Stomach (tissue), 19 donors: ENCODE measurements at places on chromosomes 5 and 9. TPM values are rescaled to one million over a fixed set of nuclear protein-coding genes. Genes with fewer than 3 reads are reported as not detected.

Gene RASGEF1C
- polyA plus RNA-seq: 0.25 TPM

Gene SUSD3
- 3.4 TPM for polyA plus RNA-seq

Gene CDH9
- polyA plus RNA-seq: not detected

Gene GABBR2
- polyA plus RNA-seq: 0.08 TPM

DNA sequence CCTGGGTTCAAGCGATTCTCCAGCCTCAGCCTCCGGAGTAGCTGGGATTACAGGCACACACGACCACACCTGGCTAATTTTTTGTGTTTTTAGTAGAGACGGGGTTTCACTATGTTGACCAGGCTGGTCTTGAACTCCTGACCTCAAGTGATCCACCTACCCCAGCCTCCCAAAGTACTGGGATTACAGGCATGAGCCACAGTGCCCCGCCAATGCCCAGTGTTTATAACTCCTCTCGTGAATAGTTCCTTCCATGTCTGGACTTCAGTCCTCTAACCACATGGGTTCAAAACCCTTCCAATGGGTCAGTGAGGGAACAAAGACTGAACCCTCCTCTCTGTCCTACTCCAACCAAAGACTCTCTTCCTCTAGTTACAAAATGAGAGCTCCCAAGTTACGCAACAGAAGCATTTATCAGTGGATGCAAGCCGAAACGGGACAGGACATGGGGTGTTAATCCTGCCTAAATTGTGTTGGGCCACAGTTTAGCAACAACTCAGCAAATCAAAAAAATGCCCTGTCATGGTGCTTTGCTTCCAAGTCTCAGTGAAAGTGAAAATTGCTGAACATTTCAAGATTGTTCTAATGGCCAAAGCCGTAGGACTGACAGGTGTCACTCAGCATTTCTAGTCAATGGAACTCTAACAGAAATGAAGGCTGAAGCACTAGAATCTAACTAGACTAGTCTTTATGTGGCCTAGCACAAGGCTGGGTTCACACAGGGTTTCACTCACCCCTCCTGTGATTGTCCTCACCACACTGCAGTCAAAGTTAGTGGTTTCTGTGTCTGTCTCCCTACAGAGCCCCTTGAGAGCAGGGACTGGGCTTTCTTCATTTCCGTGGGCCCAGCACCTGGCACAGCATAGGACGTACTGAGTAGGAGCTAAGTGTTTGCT lies 3.2 kb upstream of the TMEM245 start:
- no peak overlapping the region for H3K4me3 ChIP-seq
- H3K27ac ChIP-seq: no peak overlapping the region
- no peaks in the 10 kb centered on the region for H3K27me3 ChIP-seq

DNA sequence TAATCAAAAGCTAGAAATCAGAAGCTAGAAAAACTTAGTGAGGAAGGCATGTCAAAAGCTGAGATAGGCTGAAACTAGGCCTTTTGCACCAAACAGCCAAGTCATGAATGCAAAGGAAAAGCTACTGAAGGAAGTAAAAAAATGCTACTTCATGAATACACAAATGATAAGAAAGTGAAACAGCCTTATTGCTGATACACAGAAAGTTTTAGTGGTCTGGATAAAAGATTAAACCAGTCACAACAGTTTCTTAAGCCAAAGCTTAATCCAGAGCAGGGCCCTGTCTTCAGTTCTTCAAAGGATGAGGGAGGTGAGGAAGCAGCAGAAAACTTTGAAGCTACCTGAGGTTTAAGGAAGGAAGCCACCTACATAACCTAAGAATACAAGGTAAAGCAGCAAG lies 102.5 kb upstream of the SH3GL2 start:
- H3K36me3 ChIP-seq: no peaks in the 10 kb centered on the region
- H3K27ac ChIP-seq: no peak overlapping the region
- no peak for DNase-seq
- no peaks in the 10 kb centered on the region for H3K4me1 ChIP-seq

GRCh38 chr5:161546095-161546469 lies 443 bp downstream of the GABRB2 start:
- DNase-seq: no peak
- peaks cover 30% of the 10 kb centered on the region for H3K4me1 ChIP-seq
- H3K36me3 ChIP-seq: no peaks in the 10 kb centered on the region
- peaks cover 64% of the 10 kb centered on the region for H3K27me3 ChIP-seq

- no peak for DNase-seq
- peaks cover 16% of the 10 kb centered on the region for H3K4me1 ChIP-seq
- H3K4me3 ChIP-seq: no peak overlapping the region
- H3K27ac ChIP-seq: peak overlapping the region; percentile 11
These were observed 19.9 kb downstream of the GPX3 start for GRCh38 chr5:151040211-151040747.

- no peak for DNase-seq
- H3K4me3 ChIP-seq: no peak overlapping the region
- H3K36me3 ChIP-seq: no peaks in the 10 kb centered on the region
- H3K27ac ChIP-seq: no peak overlapping the region
These were observed 40.2 kb upstream of the EXOC3 start for GRCh38 chr5:402615-403359.

DNA sequence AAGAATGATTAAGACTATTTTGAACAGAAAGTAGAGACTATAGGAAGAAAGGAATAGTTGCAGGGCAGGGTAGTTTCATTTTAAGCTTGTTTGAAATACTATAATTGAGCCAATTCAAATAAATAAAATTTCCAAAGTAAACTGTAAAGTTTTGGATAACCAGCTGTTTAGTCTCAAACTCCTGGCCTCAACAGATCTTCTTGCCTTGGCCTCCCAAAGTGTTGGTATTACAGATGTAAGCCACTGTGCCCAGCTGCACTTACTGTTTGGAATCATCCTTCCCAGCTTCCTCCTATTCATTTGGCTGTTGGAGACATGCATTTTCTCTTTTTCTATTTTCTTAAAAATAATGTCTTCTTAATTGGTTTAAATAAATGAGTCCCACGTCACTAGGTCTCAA lies 231.0 kb downstream of the NNT start:
- no peak overlapping the region for H3K27ac ChIP-seq
- no peak for DNase-seq
- H3K4me3 ChIP-seq: no peak overlapping the region
- H3K27me3 ChIP-seq: no peaks in the 10 kb centered on the region
- H3K36me3 ChIP-seq: no peaks in the 10 kb centered on the region

- H3K36me3 ChIP-seq: no peaks in the 10 kb centered on the region
- no peak overlapping the region for H3K27ac ChIP-seq
- H3K4me1 ChIP-seq: peaks cover 27% of the 10 kb centered on the region
- no peaks in the 10 kb centered on the region for H3K27me3 ChIP-seq
- H3K4me3 ChIP-seq: no peak overlapping the region
These were observed 21.9 kb upstream of the TOR1B start for GRCh38 chr9:129781131-129781530.

DNA sequence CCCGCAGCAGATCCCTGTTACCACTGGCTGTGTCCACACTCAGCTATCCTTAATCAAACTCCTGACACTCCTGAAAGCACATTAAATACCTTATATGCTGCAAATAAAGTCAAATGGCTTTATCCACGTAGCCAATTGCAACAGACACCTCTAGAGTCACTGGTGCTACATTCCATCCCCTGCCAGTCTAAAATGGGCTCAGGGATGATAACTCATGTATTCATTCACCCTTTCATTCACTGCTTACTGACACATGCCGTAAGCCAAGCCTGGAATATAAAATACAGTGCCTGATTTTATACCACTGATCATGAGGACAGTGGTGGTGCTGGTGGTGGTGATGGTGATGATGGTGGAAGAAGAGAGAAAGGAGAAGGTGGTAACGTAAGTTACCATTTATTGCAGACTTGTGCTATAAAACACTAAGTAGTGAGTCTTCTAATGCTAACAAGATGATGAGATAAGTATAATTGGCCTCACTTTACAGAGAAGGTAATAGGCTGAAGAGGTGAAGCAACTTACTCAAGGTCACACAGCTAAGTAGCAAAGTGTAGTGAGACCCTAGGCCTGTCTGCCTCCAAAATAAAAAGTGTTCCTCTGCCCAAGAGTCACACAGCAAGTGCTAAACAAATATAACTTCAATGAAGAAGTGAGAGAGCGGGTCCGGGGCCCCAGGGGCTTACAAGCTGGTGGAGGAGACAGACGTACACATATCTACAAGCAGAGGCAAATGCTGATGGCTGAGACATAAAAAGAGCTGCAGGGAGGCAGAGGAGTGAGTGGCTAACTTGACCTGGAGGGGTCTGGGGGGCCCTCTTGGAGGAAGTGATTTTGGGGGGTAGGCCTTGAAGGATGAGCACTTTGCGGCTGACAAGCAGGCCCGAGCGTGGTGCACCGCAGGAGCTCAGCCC lies 1.2 kb downstream of the TTLL11 start:
- H3K27ac ChIP-seq: peak overlapping the region; percentile 86
- peak overlapping the region; percentile 91 for H3K4me3 ChIP-seq
- peaks cover 66% of the 10 kb centered on the region for H3K4me1 ChIP-seq
- H3K36me3 ChIP-seq: no peaks in the 10 kb centered on the region
- DNase-seq: no peak

- no peak overlapping the region for H3K27ac ChIP-seq
- no peak overlapping the region for H3K4me3 ChIP-seq
- no peaks in the 10 kb centered on the region for H3K36me3 ChIP-seq
These were observed 85.4 kb upstream of the PLPP1 start for GRCh38 chr5:55620009-55620765.

- no peak overlapping the region for H3K4me3 ChIP-seq
- H3K27me3 ChIP-seq: no peaks in the 10 kb centered on the region
- peaks cover 27% of the 10 kb centered on the region for H3K36me3 ChIP-seq
- peak overlapping the region; percentile 79 for H3K27ac ChIP-seq
- peaks cover 55% of the 10 kb centered on the region for H3K4me1 ChIP-seq
- DNase-seq: peak; percentile 71
These were observed 95.8 kb downstream of the PLPP1 start for GRCh38 chr5:55438998-55439397.

DNA sequence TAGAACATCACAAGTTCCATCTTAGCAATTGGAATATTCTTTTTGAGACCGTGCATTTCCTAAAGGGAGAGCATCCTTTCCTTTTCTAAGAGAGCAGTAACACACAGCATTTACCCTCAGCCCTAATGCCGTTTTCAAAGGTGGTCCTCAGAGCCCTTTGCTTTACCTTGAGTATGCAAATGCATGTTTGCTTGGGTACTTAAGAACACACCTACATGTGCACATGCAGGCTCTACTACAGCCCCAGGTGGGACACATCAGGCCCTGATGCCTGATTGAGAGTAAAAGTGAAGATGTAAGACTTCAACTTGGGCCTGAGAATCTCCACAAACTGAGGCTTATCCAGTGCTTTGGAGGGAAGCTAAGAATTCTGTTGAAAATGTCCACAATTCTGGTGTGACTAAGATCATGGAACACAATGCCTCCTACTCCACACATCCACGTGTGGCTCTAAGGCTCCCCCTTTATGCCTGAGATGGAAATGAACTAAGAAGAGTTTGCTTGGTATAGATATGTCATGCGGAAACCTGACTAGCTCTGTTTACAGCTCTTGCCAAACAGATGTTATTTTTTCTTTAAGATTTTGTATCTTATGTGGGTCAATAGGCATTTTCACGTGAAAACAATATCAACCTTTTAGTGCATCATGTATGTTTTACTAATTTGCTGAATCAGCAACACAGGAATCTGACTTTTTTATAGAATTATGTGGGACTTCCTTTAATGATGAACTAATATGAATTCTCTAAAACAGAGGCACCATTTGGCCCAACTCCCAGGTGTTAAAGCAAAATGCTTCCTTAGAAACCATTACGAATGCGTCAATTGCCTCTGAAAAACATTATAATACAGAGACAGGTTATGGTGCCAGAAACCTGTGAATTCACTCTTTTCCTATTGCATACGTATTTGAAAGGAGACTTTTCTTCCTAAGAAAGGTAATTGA lies 48.9 kb upstream of the SLC2A8 start:
- H3K27ac ChIP-seq: no peak overlapping the region
- no peaks in the 10 kb centered on the region for H3K27me3 ChIP-seq
- no peaks in the 10 kb centered on the region for H3K4me1 ChIP-seq
- H3K36me3 ChIP-seq: no peaks in the 10 kb centered on the region
- DNase-seq: peak; percentile 79

DNA sequence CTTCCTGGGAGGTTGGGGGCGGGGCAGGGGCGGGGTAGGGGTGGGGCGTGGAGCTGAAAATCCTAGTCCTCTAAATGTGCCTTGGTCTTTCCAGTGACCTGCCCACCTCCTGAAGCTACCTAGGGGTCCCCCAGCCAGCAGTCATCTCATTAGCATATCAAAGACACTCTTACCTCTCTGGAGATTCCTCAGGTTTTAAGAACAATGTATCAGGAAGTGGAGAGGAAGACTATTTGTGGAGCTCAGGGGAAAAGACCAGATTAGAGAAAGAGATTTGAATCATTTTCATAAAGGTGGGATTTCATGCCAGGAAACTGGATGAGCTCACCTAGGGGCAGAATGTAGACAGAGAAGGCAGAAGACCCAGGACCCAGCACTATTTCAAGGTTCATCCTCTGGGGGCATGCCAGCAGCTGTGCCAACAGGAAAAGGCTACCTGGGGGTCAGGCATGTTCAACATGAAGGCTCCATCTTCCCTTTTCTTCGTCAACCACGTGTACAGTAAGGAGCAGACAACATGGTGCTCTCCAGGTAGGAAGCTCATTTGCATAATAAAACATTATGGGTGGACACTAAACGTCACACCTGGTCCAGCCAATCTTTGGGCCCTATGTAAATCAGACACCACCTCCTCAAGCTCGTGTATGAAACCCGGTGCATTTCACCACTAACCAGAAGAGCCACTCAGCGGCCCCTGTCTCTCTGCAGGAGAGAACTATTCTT lies 6.9 kb downstream of the GMCL2 start:
- H3K27me3 ChIP-seq: peaks cover 10% of the 10 kb centered on the region
- no peak for DNase-seq
- H3K4me3 ChIP-seq: no peak overlapping the region
- no peaks in the 10 kb centered on the region for H3K36me3 ChIP-seq

DNA sequence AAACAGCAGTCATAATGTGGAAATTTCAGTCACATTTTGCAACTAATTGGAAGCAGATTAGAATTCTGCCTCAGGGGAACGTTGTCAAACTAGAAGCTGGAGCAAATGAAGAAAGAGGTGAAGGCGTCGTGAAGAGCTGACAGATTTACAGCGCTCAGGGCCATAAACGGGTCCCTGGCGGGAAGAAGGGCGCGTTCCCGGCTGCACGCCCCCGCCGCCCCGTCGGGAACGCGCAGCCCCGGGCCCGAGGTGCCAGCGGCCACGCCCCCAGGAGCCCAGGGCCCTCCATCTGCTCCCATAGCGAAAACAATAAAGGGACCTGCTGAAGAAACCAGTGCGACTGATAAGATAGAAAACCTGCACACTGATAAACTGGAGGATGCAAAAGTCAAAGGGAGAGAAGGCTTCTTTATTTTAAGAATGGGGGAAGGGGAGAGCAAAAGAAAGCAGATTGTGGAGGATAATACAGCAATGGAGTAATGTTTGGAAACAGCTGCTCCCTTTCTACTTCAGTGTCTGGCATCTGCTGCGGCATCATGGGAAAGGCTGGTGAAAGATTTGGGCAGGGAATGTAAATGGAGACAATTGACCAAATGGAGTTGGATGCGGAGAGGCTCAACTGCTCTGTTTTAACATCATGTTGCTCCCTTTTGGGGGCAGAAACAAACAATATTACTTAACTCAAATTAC lies 11.1 kb downstream of the ZNF608 start:
- peak overlapping the region; percentile 40 for H3K4me3 ChIP-seq
- no peaks in the 10 kb centered on the region for H3K27me3 ChIP-seq
- peak; percentile 79 for DNase-seq
